ENCODE measurements at places on chromosomes 11 and 22. TPM values are rescaled to one million over a fixed set of nuclear protein-coding genes. Genes with fewer than 3 reads are reported as not detected.

Gene CHRM1
- total RNA-seq = not detected

Gene SLN
- not detected for total RNA-seq

Gene DGCR6
- total RNA-seq = not detected

Gene CYP2R1
- total RNA-seq = 5.6 TPM

Gene SULT4A1
- not detected for total RNA-seq

Gene ASPHD2
- total RNA-seq = 2.3 TPM

Gene TPBGL
- not detected for total RNA-seq

Gene PACSIN3
- total RNA-seq = 35.9 TPM

Gene IL18
- 132 TPM for total RNA-seq

Gene CYTH4
- 1.3 TPM for total RNA-seq

Gene CD3E
- total RNA-seq = not detected

Gene RANBP1
- 890 TPM for total RNA-seq

Gene TIGD3
- total RNA-seq = 1.5 TPM

Gene OR5P2
- total RNA-seq = not detected

Gene UQCR10
- 110 TPM for total RNA-seq

Gene IGSF9B
- 0.07 TPM for total RNA-seq

Gene CASP5
- not detected for total RNA-seq

Gene RBMXL2
- total RNA-seq = not detected

Measured in Caki2 (cell line).